ENCODE measurements at places on chromosomes 16 and 17. TPM values are rescaled to one million over a fixed set of nuclear protein-coding genes. Genes with fewer than 3 reads are reported as not detected.

The MEAK7 gene
- total RNA-seq = 45.6 TPM

The B3GNT9 gene
- 7.9 TPM for total RNA-seq

The TBC1D28 gene
- total RNA-seq = not detected

The ARHGDIA gene
- total RNA-seq = 647 TPM

The GAST gene
- total RNA-seq = 0.59 TPM

The UTS2R gene
- total RNA-seq = not detected
